Stimulated activated CD4-positive, alpha-beta T cell treated with anti-CD3 and anti-CD28 coated beads, TNF-alpha, amount 100 ng/mL, for 1 hour (primary cell): ENCODE measurements at places on chromosomes 6 and 20.

GRCh38 chr20:2794202-2794748 is 6.2 kb downstream of the CPXM1 start:
- no peak for DNase-seq

DNA sequence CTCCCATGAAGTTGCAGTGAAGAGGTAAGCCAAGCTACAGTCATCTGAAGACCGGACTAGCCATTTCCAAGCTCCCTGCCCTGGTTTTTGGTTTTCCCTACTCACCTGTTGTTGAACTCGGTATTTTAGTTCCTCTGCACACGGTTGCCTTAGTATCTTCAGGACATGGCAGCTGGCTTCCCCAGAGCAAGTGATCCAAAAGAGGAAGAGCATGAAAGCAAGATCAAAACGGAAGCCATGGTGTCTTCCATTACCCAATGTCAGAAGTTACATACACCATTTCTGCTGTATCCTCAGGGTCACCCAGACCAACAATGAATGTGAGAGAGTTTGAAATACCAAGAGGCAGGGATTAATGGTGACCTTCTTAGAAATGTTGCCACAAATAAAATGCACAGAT is 276.6 kb upstream of the CNR1 start:
- DNase-seq = no peak

GRCh38 chr20:23039885-23040508 is 4.9 kb downstream of the SSTR4 start:
- no peak for DNase-seq

DNA sequence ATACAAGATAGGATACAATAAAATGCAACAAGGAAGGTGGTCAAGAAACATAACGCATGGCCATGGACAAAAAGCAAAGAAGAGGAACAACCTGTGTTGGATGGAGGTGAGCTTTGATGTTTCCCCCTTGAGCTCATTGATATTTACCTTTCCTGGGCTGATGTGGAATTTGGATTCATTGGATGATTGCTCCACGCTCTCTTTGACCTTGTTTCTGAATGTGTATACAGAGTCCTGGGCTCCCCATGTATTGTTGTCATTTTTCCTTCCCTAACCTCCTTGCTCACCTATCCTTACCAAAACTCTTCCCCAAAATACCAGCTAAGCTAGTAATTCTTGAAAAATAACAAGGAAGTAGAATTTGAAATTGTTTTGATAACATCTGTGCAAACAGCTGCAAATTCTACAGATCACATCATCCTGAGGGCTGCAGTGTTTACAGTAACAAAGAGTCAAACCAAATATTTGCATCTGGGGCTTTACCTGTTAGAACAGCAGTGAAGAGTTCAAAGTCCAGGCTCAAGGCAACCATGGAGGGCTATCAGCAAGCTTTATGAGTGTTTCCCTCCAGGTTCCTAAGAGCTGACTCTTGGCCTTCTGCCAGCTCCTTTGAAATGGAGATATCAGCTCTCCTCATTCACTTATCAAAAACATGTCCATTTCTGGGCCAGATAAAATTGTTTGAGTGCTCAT is 214.3 kb upstream of the MARCKS start:
- no peak for DNase-seq

GRCh38 chr6:47009583-47009982 is 32.5 kb downstream of the ADGRF1 start:
- no peak for DNase-seq

GRCh38 chr6:140809694-140810101 is 1323.0 kb upstream of the GJE1 start:
- DNase-seq = no peak

- no peak for DNase-seq
These were observed 8.0 kb downstream of the PRDM13 start for GRCh38 chr6:99614430-99615186.

GRCh38 chr20:63095718-63096654 is 89.2 kb upstream of the BHLHE23 start:
- DNase-seq = no peak

- DNase-seq = no peak
These were observed 598.6 kb downstream of the TBC1D32 start for GRCh38 chr6:120735641-120736040.

GRCh38 chr20:40724566-40724965 is 35.5 kb upstream of the MAFB start:
- no peak for DNase-seq

- no peak for DNase-seq
These were observed 695.0 kb downstream of the COL12A1 start for GRCh38 chr6:74510878-74511277.

GRCh38 chr6:99136488-99136887 is 188.7 kb upstream of the FBXL4 start:
- no peak for DNase-seq

DNA sequence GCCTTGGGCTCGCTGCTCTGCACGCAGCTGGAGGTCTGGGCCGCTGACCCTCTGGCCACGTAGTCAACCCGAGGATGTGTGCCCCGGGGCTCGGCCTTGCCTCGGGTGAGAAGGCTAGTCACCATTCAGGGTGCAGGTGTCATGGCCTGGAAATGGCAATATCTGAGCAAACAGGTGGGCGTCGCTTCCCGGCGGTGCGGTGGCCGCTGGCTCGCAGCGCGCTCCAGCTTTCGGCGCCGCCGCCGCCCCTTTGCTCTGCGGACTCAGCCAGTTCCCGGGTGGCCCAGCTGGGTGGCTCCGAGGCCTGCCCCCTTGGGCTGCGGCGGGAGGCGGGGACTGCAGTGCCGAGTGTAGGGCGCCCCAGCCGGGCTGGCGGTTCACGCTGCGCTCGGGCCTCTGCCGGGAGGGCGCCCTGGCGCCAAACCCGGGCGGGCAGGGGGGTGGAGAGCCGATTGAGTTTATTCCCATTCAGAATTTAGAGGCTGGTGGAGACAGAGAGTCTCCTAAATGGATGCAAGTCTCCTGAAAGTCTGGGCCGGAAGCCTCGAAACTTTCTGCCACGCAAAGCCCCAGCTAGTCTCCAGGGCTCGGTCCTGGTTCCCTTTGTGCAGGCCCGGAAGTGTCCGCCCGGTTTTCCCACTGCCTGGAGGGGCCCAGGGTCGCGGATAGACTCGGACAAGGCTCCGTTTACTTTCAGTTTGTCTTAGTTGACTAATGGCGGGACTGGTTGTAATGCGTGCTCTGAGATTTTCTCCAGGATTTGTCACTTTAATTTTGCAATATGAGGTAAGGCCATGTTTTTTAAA is 11.3 kb upstream of the TFAP2A start:
- no peak for DNase-seq

- no peak for DNase-seq
These were observed 37.5 kb downstream of the SRC start for GRCh38 chr20:37383229-37383989.

DNA sequence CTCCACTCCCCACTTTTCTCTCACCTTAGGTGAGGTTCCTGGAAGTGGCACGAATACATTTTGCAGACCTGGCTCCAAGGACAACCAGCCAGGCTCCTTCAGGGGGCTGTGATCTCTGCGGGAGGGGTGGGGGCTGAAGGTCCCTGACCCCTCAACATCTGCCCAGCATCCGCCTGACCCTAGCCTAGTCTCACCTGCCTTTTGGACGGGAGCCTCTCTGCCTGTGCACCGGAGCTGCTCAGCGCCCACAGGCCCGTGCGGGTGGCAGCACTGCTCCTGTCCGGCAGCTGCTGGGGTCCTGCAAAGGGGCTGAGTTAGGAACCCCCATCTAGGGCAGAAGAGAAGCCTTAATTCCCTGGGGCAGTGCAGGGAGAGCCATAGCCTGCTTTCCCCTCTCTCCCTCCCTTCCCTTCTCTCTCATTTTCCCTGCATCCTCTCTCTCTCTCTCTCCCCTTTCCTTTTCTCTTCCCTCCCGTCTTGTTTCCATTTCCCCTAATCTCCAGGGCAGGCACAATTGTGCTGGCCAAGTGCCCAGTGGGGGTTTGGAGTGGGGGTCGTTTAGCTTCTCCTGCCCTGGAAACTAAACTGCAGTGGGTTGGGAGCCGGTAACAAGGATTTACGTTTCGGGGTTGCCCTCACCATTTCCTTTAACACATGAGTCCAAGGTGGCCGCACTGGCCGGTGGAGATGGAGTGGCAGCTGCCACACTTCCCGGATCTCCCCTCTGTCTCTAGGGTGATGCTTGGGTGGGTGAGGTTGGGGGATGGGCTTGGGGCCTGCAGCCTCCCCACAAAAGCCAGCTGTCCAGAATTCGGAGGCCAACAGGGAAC is 54.1 kb downstream of the CTCFL start:
- no peak for DNase-seq

GRCh38 chr6:78533426-78533825 is 333.9 kb upstream of the IRAK1BP1 start:
- DNase-seq = no peak

GRCh38 chr6:17907406-17908229 is 79.8 kb downstream of the KIF13A start:
- no peak for DNase-seq

DNA sequence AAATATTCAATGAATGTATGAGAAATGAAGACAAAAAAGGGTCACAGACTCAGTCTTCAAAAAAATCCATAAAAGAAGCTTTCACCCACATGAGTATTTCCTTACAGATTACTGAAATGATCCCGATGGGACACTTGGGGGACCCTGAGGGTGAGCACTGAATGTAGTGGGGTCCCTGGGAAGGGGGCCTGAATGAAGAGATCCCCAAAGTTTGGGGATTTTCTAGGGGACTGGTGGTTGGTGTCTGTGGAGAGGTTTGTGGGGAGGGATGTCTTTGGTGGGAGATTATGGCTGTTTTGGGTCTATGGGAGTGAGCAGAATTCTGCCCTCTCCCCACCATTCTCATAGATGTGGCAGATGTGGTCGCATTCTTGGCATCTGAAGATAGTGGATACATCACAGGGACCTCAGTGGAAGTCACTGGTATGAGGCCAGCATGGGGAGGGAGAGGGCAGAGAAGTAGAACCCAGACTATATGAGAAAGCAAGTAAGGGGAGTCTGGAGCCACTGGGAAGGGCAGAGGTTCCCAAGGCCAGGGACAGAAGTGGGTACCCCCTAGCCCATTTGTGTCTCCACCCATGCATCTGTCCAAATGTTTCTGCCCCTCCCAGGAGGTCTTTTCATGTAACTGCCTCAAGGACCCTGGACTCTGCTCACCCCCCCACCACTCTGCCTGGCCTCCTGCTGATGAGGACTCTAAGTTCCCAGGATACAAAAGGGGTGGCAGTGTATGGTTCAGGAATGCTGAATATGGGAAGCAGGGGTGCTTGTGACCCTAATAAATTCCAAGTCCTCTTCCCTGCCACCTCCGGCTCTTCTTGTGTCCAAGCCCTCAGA is 1.8 kb downstream of the HSD17B8 start:
- DNase-seq = no peak

DNA sequence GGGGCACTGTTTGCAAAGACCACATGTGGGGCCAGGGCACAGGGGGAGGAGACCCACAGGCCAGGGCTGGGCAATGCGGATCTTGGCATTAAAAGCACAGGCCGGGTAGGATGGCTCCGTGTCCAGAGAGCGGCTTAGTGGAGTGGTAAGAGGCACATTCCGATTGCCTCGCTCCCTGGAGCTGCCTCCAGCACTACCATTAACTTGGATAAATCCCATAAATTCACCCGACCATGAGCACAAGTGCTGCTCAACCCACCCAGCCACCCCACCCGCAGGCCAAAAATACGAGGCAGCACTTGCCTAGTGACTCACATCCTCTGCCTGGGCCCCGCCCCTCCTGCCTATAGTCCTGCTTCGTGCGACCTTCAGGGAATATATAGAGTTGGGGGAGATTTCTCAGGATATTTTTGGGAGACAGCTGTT is 67.5 kb upstream of the QKI start:
- no peak for DNase-seq

DNA sequence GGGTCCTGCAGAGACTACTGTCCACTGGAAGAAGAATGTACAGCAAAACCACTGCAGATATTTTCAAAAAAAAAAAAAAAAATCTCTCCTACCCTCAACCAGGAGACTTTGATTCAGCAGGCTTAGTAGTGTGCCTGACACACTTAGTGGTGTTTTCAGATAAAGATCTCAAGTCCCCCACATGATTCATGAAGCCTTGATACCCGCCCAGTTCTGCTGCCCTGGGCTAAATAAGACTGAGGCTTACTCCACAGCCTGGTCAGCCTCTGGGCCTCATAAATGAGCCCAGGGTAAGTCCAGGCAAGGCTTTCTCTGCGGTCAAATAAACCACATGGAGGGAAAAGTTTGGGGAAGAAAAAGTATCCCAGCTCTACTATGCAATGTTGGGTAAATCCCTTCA is 222.1 kb upstream of the ARID1B start:
- DNase-seq = no peak

- no peak for DNase-seq
These were observed 167.1 kb downstream of the LAMA2 start for GRCh38 chr6:129050086-129050485.

GRCh38 chr6:157471077-157471686 is 90.2 kb downstream of the ZDHHC14 start:
- DNase-seq = no peak

DNA sequence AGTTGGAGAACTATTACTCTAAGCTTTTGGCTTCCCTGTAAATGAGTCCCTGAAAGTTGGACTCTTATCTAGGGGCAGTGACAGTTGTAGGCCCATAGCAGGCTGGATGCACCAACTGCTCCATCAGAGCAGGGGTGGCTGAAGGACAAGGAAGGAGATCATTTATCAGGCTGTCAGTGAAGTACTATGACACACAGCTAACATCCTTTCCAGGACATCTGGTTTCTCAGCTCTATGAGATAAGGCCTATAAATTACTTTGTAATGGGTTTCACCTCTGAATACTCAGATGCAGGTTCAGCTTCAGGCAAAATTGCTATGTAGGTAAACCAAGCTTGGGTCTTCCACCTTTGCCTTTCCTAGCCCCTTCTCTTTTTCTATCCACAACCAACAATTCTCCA is 468.5 kb downstream of the KIF16B start:
- no peak for DNase-seq

DNA sequence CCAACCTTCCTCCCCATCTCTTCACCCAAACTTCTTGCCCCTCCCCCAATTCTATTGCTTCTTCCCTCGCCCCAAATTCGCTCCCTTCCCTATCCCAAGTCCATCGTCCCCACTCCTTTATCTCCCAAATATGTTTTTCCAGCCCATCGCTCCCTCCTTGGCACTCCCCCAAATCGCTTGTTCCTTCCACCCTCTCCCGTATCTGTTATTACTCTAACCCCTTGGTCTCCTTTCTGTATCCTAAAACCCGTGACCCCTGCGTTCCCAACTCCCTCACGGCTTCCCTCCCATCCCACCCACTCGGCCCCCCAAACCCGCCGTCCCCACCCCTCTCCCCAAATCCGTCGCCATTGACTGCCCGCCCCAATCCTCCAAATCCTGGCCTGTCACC is 584 bp downstream of the MTCH1 start:
- no peak for DNase-seq

DNA sequence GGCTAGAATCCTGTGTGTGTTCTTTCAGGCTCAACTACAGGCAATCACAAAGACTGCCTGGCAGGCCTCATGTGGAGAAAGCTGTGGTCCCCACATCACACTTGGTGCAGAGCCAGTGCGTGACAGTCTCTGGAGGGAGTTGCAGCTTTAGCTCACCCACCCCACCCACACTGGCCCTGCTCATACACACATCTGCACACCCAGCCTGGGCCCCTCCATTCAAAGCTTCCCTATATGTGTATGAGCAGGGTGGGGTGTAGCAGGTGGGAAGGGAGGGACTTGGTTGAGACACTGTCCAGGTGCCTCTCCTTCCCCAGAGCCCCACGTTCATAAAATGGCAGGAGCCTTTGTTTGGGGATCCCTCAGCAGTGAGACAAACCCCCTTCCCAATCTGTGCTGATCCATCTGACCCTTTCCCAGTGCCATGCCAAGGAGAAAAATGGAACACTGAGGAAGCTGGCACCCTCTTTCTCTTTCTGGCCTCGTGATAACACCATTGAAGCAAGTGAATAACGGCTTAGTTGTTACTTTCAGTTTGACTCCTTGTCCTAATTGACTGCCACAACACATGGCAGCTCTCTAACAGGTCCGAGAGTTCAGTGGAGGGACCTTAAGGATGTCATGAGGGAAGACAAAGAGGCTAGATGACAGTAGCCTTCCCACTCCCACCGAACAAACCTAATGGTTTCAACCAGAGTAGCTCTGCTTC is 53.8 kb upstream of the NRSN1 start:
- no peak for DNase-seq
